ENCODE measurements at places on chromosomes 4 and X. TPM values are rescaled to one million over a fixed set of nuclear protein-coding genes. Genes with fewer than 3 reads are reported as not detected.
A peak's percentile ranks its signal among the peaks of the same experiment; 100 is the strongest.

- no peak for DNase-seq
Measured at GRCh38 chr4:81685104-81685503, 213.4 kb upstream of the RASGEF1B start.

- DNase-seq = peak; percentile 52
Measured at GRCh38 chr4:88457307-88458103, 586 bp downstream of the HERC5 start.

DNA sequence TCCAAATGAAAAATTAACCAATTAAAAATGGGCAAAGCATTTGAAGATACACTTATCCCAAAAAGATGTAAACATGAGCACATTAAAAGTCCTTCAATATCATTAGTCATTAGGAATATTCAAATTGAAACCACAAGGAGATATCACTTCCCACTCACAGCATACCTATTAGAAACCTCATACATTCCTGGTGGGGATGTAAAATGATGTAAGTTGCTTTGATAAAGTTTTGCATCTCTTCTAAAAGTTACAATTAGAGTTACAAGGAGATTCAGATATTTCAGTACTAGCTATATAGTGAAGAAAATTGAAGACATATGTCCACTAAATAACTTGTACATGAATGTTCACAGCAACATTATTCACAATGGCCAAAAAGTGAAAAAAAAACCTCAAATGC is 1109.3 kb upstream of the LCORL start:
- no peak for DNase-seq

GRCh38 chrX:131729295-131729694 is 185.4 kb downstream of the OR13H1 start:
- DNase-seq = no peak

GRCh38 chr4:179836179-179837075 is 2394.2 kb upstream of the AGA start:
- DNase-seq = no peak

EDA gene
- total RNA-seq = 5.2 TPM

CTAG1B gene
- total RNA-seq = not detected
